ENCODE measurements at places on chromosomes 2 and 18.

GRCh38 chr18:5500158-5500939 lies 43.4 kb downstream of the EPB41L3 start:
- no peak for DNase-seq

DNA sequence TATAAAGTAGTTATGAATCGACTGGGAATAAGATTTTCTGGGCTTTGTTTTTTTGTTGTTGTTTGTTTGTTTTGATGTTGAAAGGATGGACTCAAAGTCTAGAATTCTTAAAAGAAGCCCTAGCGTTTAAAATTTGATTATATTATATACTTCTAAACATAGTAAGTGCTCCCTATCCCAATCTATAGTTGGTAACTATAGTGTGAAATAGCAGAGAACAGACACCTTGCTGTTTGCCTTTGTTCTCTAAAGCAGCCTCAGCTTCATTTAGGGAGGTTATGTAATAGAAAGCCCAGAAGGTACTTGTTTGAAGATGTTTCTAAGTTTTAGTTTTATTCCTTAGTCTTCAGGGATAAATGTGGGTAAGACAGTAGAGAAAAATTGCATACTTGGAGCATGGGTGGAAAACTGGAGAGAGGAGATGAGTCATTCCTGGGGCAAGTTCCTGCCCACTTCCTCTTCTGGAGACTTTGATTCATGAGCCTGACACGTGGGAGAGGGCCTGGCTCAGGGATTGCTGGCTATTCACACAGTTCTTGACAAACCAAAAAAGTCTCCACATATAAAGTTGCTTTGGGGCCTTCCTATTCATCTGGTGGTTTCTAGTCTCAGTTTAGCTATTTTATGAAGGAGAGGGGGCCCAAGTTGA lies 131.9 kb downstream of the MYO1B start:
- no peak for DNase-seq

DNA sequence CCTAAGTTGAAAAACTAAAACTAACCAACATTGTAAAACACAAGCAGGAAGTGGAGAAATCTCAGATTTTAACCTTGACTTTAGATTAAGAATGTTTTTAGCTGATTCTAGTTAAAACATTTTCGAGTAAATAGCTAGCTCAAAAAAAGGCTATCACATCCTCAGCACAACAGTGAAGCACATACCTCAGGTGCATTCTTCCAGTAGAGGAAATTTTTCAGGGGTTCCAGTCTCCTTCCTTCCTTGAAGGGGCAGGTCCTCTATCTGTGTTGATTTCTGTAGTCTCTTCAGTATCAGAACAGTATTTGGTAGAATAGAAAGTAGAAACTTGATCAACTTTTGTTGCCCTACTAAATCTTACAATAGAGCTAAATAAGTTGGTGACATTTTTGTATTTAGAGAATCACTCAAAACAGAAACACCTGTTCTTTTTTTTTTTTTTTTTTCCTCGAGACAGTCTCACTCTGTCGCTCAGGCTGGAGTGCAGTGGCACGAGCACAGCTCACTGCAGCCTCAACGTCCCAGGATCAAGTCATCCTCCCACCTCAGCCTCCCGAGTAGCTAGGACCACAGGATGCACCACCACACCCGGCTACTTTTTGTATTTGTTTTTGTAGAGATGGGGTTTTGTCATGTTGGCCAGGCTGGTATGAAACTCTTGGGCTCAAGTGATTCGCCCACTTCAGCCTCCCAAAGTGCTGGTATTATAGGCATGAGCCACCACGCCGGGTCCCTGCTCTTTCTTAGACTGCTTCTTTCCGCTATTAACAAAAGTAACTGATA lies 6.9 kb upstream of the GPR155 start:
- no peak for DNase-seq

GRCh38 chr18:48799724-48800315 lies 150.9 kb downstream of the SMAD7 start:
- DNase-seq, result no peak
